Activated CD4-positive, alpha-beta T cell treated with anti-CD3 and anti-CD28 coated beads, Interleukin-2, amount 50 U/mL, for 48 hours (primary cell): ENCODE measurements at places on chromosomes 13 and 19.

- no peak for DNase-seq
Observed at GRCh38 chr13:20702530-20702914, 977 bp upstream of the IL17D start.

DNA sequence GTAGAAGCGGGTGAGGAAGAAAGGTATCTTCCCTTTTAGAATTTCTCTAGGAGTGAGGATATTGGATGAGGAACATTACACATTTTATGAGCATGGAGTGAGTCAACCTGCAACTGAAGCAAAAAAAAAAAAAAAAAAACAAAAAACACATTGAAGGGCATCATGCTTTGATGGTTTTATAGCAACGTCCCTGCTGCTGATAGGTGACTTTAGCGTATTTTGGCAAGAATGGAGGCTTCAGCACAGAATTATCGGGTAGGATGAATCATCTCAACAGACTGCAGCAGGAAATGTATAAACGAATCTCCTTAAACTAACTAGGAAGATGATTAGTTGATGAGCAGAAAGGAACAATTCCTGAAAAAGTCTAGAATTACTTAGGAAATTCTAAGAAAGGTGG lies 1359.6 kb upstream of the ATXN8OS start:
- no peak for DNase-seq

DNA sequence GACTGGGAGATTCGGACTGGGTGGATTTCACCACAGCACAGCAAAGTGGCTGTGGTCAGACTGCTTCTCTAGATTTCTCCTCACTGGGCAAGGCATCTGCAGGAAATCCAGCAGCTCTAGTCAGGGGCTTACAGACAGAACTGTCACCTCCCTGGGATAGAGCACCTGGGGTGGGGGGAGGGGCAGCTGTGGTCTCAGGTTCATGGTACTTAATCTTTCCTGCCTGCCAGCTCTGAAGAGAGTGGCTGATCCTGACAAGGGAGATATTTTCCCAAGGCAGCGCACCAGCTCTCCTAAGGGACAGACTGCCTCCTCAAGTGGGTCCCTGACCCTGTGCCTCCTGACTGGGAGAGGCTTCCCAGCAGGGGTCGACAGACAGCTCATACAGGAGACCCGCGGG lies 212.8 kb upstream of the KLF12 start:
- DNase-seq, result no peak

- no peak for DNase-seq
Observed at GRCh38 chr19:4976401-4977298, 7.7 kb downstream of the KDM4B start.

GRCh38 chr13:60482012-60482411 lies 85.0 kb downstream of the TDRD3 start:
- DNase-seq, result no peak

- peak; percentile 31 for DNase-seq
Observed at GRCh38 chr13:94656766-94657165, 55.1 kb downstream of the GPR180 start.

GRCh38 chr13:44107357-44108121 lies 227.8 kb downstream of the LACC1 start:
- DNase-seq, result no peak

GRCh38 chr19:27392027-27392632 lies 1820.8 kb downstream of the UQCRFS1 start:
- DNase-seq, result no peak

DNA sequence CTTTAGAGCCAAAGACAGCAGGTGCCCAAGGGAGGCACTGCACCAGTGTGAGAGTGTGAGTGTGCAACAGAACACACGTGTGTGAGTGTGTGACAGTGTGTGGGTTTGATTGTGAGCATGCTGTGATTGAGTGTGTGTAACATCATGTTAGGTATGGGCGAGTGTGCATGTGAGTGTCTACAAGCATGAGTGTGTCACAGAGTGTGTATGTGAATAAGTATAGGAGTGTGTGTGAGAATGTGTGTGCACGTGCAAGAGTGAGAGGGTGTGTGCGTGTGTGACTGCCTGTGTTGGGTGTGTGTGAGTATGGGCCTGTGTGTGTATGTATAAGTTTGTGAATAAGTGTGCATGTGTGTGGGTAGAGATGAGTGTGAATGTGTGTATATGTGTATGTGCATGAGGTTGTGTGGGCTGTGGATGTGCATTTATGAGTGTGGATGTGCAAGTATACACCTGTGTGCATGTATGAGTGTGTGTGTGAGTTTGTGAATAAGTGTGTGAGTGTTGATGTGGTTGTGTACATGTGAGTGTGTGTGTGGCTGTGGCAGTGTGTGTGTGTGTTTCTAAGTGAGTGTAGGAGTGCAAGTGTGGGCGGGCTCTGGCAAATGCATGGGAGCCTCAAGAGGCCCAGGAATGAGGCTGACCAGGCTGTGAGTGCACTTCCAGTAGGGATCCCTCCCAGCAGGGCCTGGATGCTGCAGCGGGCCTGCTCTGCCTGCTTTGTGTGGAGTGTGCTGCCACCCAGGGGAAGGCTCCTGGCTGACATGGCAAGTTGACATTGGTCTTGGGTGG lies 198.4 kb downstream of the COL4A1 start:
- DNase-seq, result no peak

GRCh38 chr13:112861876-112862615 lies 107.0 kb upstream of the MCF2L start:
- DNase-seq, result no peak

GRCh38 chr13:56923626-56924140 lies 217.0 kb upstream of the PRR20A start:
- no peak for DNase-seq

DNA sequence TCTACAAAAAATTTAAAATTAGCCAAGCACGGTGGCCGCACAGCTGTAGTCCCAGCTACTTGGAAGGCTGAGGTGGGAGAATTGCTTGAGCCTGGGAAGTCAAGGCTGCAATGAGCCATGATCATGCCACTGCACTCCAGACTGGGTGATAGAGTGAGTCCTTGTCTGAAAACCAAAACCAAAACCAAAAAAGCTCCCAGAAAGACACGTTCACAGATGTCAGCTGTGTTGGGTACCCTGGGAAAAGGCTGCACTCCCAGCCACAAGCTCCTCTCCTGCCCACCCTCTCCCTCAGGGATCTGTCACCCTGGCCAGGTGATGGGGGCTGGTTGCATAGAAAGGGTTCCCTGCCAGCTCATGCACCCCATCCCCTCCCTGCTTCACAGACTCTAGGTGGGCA lies 53.3 kb downstream of the RNF6 start:
- no peak for DNase-seq

DNA sequence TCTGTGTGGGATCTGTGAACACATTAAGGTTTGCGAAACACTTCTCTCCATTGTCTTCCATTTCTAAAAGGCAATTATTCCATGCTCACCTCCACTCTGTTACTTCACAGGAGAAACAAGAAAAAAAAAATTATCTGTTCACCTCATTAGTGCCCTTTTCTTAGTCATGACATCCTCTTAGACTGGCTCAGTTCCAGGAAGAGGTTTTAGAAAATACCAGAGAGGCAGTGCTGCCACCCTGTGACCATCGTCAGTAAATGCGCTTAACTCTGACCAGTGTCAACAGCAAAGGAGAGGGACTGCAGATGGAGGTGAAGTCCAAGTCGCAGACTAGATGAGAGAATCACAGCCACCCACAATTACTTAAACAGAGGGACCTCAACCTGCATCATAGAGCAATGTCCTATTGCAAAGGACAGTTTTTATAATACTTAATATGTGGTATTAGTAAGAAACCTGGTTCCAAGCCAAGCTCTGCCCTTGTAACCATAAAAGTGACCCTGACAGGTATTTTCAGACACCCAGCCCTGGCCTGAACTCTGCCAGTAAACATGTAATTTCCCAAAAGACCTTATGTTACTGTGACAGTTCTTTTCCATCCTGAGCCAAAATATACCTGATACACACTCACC lies 19.4 kb downstream of the CEACAM21 start:
- DNase-seq, result peak; percentile 66

- DNase-seq, result no peak
Observed at GRCh38 chr19:54473071-54473891, at the start of gene CDC42EP5. TSS of gene CDC42EP5 (minus strand) at chr19:54473296. CDS start at chr19:54465547, 7,749 bp downstream.

- DNase-seq, result no peak
Observed at GRCh38 chr13:45508776-45509175, 44.0 kb downstream of the COG3 start.

- DNase-seq, result peak; percentile 81
Observed at GRCh38 chr13:51814825-51815650, 11.1 kb upstream of the DHRS12 start.

- no peak for DNase-seq
Observed at GRCh38 chr13:75486146-75487062, 4.4 kb upstream of the TBC1D4 start.

GRCh38 chr19:54875506-54875905 lies 1.5 kb downstream of the FCAR start:
- DNase-seq, result no peak
